ENCODE measurements at places on chromosomes 2 and 18. TPM values are rescaled to one million over a fixed set of nuclear protein-coding genes. Genes with fewer than 3 reads are reported as not detected.

The EML6 gene
- 19.9 TPM for total RNA-seq

The CNOT9 gene
- total RNA-seq: 101 TPM

The NAB1 gene
- 46.0 TPM for total RNA-seq

The RTKN gene
- total RNA-seq: 107 TPM

The RGPD3 gene
- total RNA-seq: 0.53 TPM

The FAM117B gene
- total RNA-seq: 11.0 TPM

The ZBTB7C gene
- total RNA-seq: 0.04 TPM

- no peak overlapping the region for H3K4me3 ChIP-seq
- no peak overlapping the region for H3K27ac ChIP-seq
- no peak for DNase-seq
- no peaks in the 10 kb centered on the region for H3K27me3 ChIP-seq
Observed at GRCh38 chr18:56532176-56532840, 106.1 kb downstream of the TXNL1 start.

- no peak overlapping the region for H3K27ac ChIP-seq
- peaks cover 13% of the 10 kb centered on the region for H3K4me1 ChIP-seq
- H3K36me3 ChIP-seq: no peaks in the 10 kb centered on the region
- H3K27me3 ChIP-seq: no peaks in the 10 kb centered on the region
- DNase-seq: no peak
Observed at GRCh38 chr2:173240083-173240482, 114.6 kb upstream of the CDCA7 start.

DNA sequence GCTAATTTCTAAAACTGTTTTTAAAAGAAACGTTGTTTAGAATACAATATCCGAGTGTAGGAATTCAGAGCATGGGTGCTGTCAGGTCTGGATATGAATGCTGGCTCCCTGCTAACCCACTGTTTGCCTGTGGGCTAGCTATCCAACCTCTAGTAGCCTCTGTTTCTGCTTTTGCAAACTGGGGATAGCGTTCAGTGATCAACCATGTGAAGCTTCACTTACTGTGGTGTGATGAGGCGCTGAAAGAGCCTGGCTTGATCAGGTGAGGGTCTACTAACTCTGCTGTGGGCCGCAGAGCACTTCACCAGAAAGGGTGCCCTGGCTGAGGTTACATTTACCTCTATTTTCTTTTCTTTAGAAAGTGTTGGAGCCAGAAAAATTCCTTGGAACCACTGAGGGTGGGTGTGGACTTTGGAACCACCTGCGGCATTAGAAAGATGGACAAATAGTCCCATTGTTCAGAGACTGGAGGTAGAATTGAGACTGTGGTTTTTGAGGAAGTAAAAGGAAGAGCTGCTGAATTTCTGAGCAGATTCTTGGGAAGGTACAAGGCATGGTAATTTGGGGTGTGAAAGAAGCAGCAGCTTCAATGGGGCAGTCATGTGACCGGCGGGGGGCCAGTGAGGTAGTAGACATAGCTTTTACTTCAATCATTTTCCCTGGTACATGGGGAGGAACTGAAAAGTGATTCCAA lies 96.3 kb upstream of the CD302 start:
- H3K36me3 ChIP-seq: no peaks in the 10 kb centered on the region
- H3K27ac ChIP-seq: no peak overlapping the region
- H3K4me3 ChIP-seq: no peak overlapping the region
- peaks cover 39% of the 10 kb centered on the region for H3K4me1 ChIP-seq
- peaks cover 10% of the 10 kb centered on the region for H3K27me3 ChIP-seq

DNA sequence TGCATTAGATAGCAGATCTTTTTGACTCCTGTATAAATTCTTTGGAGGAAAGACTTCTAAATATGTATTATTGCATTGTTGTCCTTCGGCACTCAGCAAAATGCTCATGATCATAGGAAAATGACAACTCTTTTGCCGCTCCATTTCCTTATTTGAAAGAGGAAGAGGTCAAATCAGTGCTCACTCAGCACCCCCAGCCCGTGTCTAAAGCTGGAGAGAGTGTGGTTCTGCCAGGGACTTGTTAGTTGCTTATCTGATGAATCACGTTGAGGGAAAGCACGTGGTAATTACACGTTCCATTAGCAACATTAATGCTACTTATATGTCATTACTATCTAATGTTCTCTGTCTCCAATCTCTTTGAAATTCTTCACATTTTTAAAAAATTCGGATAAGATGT lies 46.0 kb upstream of the MBP start:
- H3K27me3 ChIP-seq: no peaks in the 10 kb centered on the region
- no peaks in the 10 kb centered on the region for H3K4me1 ChIP-seq
- no peak overlapping the region for H3K4me3 ChIP-seq
- no peak for DNase-seq

GRCh38 chr18:22040533-22040932 lies 128.9 kb upstream of the GATA6 start:
- no peaks in the 10 kb centered on the region for H3K36me3 ChIP-seq
- H3K27me3 ChIP-seq: no peaks in the 10 kb centered on the region
- no peak overlapping the region for H3K27ac ChIP-seq
- peaks cover 20% of the 10 kb centered on the region for H3K4me1 ChIP-seq
- no peak overlapping the region for H3K4me3 ChIP-seq

GRCh38 chr2:36526226-36526625 lies 71.7 kb downstream of the FEZ2 start:
- no peaks in the 10 kb centered on the region for H3K4me1 ChIP-seq
- no peak overlapping the region for H3K27ac ChIP-seq
- peaks cover 37% of the 10 kb centered on the region for H3K36me3 ChIP-seq
- DNase-seq: no peak

- H3K4me3 ChIP-seq: no peak overlapping the region
- no peaks in the 10 kb centered on the region for H3K36me3 ChIP-seq
- peaks cover 20% of the 10 kb centered on the region for H3K27me3 ChIP-seq
Observed at GRCh38 chr2:240898108-240898730, 2.3 kb upstream of the MAB21L4 start.

GRCh38 chr2:43047187-43047780 lies 179.1 kb downstream of the ZFP36L2 start:
- H3K36me3 ChIP-seq: no peaks in the 10 kb centered on the region
- DNase-seq: no peak
- no peak overlapping the region for H3K27ac ChIP-seq
- no peak overlapping the region for H3K4me3 ChIP-seq
- no peaks in the 10 kb centered on the region for H3K27me3 ChIP-seq

DNA sequence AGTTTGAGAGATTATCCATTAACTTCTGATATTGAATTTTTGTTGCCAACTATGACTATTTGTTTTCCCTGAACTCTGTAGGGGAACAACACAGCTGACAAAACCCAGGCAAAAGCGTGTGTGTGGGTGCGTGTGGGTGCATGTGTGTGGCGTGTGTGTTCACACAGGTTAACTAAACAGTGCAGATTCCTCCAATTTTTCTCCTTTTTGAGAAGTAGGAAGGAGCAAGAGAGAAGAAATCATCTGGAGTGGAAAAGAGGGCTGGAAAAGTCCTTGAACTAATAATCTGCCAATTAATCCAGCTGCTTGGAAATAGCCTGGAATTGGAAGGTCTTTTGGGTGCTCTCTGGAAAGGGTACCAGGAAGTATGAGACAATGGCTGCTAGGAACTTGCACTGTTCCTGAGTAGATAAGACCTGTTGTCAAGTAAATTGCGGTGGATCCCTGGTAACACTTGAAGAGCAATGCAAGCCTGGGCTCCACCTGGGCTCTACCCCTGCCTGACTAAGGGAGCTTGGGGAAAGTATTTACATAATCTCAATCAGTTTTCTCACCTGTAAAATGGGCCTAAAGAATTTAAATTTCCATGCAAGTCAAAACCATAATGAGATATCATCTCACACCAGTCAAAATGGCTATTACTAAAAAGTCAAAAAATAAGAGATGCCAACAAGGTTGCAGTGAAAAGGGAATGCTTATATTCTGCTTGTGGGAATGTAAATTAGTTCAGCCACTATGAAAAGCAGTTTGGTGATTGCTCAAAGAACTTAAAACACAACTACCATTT lies 40.5 kb upstream of the IL1R1 start:
- DNase-seq: peak; percentile 56
- peaks cover 81% of the 10 kb centered on the region for H3K4me1 ChIP-seq
- H3K27me3 ChIP-seq: no peaks in the 10 kb centered on the region
- no peaks in the 10 kb centered on the region for H3K36me3 ChIP-seq
- peak overlapping the region; percentile 8 for H3K4me3 ChIP-seq

DNA sequence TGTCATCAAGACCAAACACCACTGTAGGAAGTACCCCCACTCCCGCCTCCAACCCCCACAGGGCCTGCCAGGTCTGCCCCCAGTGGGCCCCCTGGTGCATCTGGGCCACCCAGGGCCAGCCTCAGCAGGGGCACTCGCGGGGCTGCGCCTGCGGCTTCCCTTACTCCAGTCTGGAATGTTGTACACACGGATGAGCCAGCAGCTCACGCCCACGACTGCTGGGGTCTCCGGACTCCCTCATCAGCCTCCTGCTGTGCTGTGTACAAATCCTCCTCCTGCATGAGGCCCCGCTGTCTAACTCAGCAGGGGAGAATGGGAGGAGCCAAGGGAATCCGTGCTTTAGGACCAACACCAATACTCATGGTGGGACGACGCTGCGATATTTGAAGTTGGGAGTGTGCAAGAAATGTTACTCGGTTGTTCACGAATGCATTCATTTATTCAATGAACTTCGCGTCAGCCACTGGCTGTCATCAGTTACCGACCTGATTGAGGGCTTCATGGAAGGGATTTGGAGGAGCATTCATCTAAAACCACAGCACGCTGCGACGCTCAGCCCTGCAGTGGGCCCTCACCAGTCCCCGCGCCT lies 654 bp upstream of the ASB1 start:
- peak overlapping the region; percentile 87 for H3K27ac ChIP-seq
- DNase-seq: peak; percentile 57
- H3K36me3 ChIP-seq: peaks cover 5% of the 10 kb centered on the region

- no peak overlapping the region for H3K27ac ChIP-seq
- H3K4me3 ChIP-seq: no peak overlapping the region
- no peaks in the 10 kb centered on the region for H3K27me3 ChIP-seq
- H3K36me3 ChIP-seq: no peaks in the 10 kb centered on the region
Observed at GRCh38 chr2:198717451-198717850, 740.3 kb downstream of the SATB2 start.

DNA sequence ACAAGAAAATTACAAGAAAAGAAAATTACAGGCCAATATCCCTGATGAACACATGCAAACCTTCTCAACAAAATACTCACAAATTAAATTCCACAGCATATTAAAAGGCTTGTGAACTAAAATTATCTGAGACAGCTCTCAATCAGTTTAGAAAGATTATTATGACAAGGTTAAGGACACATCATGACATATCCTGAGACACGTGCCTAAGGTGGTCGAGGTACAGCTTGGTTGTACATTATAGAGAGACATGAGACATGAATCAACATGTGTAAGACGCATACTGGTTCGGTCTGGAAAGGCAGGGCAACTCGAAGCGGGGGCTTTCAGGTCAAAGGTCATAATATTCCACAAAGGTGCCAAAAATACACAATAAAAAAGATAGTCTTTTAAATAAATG lies 598.3 kb upstream of the REG3G start:
- H3K4me1 ChIP-seq: no peaks in the 10 kb centered on the region
- H3K36me3 ChIP-seq: no peaks in the 10 kb centered on the region
- no peak overlapping the region for H3K4me3 ChIP-seq
- DNase-seq: no peak

- peaks cover under 1% of the 10 kb centered on the region for H3K27me3 ChIP-seq
- H3K36me3 ChIP-seq: no peaks in the 10 kb centered on the region
- H3K4me3 ChIP-seq: no peak overlapping the region
- no peak for DNase-seq
- H3K27ac ChIP-seq: no peak overlapping the region
- no peaks in the 10 kb centered on the region for H3K4me1 ChIP-seq
Observed at GRCh38 chr2:109275120-109276012, 146.4 kb downstream of the SH3RF3 start.

DNA sequence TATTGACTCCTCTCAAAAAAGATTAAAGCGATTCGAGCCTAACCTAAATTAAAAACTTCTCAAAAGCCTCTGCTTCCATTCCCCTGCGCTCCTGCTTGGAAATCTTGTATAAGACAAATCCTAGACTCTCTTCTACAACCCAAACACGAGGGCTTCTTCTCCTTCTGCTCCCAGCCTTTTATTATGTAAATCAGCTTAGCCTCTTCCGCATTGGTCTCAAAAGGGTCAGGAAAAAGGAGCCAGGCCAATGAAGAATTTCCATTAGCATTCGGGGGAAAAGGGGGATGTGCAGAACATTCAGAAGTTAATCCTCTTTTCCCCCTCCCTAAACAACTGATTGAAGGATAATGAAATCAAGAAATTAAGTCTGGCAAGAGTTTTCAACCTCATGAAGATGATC lies 107.9 kb downstream of the FAM124B start:
- H3K27me3 ChIP-seq: 0 out of 3 replicates have a peak, but pooled peaks cover 4% of the 10 kb centered on the region
- H3K36me3 ChIP-seq: no peaks in the 10 kb centered on the region
- no peak for DNase-seq

GRCh38 chr2:143776526-143777297 lies 647.5 kb downstream of the ARHGAP15 start:
- no peaks in the 10 kb centered on the region for H3K36me3 ChIP-seq
- H3K27me3 ChIP-seq: no peaks in the 10 kb centered on the region

- H3K27ac ChIP-seq: no peak overlapping the region
- no peak for DNase-seq
Observed at GRCh38 chr18:69737851-69738250, 209.8 kb downstream of the CD226 start.

DNA sequence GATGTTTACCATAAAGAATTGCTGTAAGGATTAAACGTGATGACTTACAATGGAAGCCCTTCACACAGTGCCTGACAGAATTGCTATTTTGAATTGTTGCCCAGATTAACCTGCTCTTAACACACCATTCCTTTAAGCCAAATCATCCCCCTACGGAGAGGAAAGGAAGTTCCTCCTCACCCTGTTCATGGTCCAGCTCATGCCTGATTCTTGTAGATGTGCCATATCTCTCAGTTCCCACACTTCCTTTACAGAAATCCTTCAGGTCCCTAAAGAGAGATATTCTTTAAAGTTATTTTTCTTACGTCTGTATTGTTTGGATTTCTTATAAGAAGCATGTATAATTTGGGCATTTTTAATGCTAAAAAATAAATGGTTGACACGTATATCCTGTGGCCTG lies 127.5 kb upstream of the DAPL1 start:
- no peak for DNase-seq
- no peak overlapping the region for H3K27ac ChIP-seq
- H3K4me3 ChIP-seq: no peak overlapping the region
- peaks cover 34% of the 10 kb centered on the region for H3K36me3 ChIP-seq
- peaks cover 8% of the 10 kb centered on the region for H3K4me1 ChIP-seq
- no peaks in the 10 kb centered on the region for H3K27me3 ChIP-seq

DNA sequence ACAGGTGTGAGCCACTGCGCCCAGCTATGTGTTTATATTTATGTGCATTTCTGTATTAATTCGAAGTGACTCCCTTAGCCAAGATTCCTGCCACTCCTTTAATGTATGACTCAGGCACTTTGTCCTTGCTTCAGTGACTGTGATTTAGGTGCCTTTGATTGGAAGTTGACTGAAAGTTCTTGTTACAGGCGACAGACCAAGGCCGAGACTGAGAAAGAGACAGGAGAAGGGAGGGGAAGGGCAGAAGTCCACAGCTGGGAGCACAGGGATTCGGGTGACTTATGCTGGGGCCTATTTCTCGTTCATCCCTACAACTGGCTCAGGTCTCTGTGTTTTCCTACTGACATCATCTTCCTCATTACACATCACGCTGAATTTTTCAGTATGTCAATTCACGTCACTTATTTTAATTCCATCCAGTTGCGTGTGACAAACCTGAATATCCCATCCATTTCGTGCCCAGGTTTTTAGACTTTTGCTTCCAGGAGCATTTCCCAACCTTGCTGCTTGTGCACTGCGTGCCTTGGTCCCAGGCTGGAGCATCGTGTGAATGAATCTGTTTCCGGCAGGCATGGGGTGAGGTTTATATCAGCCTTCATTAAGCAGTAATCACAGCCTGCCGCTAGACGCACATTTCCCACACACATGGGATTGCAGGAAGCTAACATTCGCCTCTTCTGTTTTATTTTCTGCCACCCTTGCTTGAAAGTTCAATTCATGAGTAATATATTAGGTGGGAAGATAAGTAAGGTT lies 42.4 kb downstream of the TMEM18 start:
- H3K27ac ChIP-seq: no peak overlapping the region
- H3K27me3 ChIP-seq: peaks cover 12% of the 10 kb centered on the region
- DNase-seq: peak; percentile 6
- no peak overlapping the region for H3K4me3 ChIP-seq
